ENCODE measurements at places on chromosomes 3 and 15.
A peak's percentile ranks its signal among the peaks of the same experiment; 100 is the strongest.

DNA sequence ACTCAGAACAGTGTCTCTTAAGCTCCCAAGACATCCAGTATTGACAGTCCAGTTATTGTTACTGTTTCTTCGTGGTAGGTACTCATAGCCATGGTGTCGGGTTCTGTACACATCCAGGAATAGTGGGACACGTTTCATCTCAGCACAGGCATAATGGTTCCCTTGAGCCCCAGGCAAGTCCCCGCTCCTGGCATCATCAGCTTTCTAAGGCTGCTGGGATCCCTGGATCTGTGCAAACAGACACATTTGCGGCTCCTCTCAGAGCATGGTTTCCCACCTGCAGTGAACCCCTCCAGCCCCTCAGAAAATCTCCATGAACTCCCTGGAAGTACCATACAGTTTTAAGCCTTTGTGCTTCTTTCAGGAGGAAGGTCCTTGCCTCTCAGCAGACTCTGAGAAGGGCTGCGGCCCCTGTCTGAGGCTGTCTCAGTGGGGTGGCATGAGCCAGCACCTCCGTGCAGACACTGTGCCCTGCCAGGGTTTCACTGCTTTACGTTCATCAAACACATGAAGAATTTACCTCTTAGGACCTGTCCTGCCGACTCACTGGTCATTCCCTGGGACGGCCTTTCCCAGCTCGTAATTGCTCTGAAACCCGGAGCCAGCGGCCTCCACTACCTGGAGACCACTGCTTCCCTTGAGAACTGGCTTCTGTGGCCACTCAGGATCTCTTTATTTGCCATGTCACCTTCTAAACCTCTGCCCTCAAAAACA, 124.9 kb downstream of the LRRK1 start:
- DNase-seq, result no peak

GRCh38 chr3:46075816-46076215, 48.5 kb upstream of the XCR1 start:
- DNase-seq, result no peak

GRCh38 chr3:44235604-44236484, 5.8 kb upstream of the TOPAZ1 start:
- DNase-seq, result peak; percentile 60

DNA sequence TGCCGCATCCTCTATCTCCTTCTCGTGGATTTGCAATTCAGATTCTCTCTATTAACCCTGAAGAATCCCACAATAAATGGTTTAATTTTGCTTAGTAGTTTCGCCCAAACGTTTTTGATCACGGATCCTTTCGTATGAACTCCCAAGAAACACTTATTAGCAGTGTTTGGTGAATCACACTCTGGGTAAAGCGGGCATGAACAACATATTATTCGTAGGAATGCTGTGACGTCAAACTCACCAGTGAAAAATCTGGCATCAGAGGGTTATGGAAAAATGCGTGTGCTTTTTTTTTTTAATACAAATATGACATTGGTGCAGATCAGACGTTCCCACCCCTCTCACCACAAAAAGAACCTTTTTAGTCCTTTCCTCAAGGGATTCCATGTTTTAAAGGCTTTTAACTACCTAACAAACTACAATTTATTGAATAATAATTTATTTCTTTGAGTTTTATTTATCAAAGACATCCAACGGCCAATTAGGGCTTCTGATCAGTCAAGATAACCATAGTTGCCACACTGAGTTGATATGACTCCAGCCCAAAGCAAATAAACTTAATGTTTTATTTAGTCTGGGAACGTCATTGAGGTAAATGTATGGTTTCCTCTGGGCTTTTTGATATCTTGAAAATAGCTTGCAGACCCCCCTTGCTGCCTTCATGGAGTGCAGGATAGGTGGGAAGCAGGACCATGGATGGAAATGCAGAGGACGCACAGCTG, 45.5 kb upstream of the CGNL1 start:
- no peak for DNase-seq

DNA sequence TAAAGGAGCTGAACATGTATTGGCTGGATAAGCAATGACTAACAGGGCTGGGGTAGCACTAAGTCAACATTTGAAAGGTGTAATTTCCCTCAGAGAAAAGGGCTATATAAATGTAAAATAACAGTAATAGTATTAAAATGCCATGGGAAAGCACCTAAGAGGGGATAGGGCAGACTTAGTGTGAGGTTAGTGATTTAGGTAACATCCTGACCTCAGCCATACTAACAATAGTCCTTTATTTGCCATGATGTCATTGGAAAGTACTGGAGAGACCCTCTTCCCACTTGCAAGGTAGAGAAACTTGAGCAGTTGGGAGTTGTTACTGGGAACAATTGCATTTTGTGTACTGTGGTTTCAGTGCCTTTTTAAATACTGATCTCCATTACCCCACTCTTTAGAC, 103.4 kb downstream of the LSAMP start:
- DNase-seq, result no peak
